ENCODE measurements at places on chromosomes 5 and 9. TPM values are rescaled to one million over a fixed set of nuclear protein-coding genes. Genes with fewer than 3 reads are reported as not detected.

DNA sequence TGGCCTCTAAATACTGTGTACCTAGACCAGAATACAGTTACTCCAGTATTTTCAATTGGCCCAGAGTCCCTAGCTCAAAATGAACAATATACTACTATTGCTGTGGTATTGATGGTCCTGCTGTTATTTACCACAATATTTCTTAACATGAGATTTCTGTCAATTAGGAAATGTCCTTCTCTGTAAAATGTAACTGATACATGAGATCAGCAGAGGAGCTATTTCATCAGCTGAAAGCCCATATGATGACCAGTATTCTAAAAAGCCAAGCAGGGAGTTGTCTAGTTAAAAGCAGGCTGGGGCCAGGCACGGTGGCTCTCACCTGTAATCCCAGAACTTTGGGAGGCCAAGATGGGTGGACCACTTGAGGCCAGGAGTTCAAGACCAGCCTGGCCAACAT is 187.7 kb upstream of the PTGER4 start:
- no peak for DNase-seq

GRCh38 chr9:5820425-5820824 is 12.5 kb downstream of the ERMP1 start:
- DNase-seq: no peak

DNA sequence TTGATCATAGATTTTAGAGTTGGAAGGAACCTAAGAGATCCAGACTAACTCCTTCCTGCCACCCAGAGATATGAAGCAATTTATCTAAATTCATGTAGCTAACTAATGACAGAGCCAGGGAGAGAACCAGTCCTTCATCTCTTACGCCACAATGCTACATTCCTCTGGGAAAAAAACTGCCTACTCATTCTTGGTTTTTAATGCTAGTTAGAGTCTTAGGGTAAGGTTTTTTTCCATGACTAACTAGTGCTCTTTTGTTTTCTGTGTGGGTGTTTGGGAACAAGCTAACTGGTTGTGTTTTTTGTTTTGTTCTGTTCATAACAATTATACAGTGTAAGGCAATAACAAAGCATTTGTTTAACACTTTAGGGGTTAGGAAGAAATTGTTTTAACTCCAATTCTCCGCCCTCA is 52.4 kb downstream of the SLC44A1 start:
- DNase-seq: no peak

DNA sequence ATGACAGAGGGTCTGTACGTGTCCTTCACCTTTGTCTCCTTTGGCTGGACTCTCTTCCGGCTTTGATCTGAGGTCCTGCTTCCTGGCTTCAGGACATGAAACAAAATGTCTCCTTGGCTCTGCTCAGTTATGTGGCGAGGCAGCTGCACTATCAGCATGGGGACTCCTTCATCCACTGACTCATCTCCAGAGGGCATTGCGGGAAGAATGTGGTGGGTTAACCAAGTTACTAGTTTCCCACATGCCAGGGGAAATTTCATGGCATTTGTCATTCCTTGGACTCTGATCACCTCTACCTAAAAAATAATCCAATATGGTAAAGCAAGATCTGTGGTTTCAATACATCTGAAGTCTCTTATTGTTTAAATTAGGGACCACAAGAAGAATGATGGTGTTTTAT is 259.7 kb downstream of the MED10 start:
- DNase-seq: no peak

DNA sequence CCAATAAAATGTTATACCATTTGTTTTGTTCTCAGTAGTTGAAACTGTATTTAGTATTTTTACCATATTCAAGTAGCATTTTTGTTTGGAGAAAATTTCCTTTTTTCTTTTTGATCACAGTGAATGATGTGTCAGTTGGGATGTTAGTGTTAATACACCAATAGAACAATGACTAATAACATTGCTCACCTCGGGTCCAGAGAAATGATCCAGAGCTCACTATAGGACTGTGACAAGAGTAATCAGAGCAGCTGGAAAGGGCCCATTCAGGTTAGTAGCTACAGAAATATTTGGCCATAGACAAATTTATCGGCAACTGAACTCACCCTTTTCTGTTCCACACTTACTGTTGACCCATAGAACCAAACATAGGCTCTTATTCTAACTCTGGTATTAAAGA is 989.2 kb downstream of the TLE4 start:
- no peak for DNase-seq

DNA sequence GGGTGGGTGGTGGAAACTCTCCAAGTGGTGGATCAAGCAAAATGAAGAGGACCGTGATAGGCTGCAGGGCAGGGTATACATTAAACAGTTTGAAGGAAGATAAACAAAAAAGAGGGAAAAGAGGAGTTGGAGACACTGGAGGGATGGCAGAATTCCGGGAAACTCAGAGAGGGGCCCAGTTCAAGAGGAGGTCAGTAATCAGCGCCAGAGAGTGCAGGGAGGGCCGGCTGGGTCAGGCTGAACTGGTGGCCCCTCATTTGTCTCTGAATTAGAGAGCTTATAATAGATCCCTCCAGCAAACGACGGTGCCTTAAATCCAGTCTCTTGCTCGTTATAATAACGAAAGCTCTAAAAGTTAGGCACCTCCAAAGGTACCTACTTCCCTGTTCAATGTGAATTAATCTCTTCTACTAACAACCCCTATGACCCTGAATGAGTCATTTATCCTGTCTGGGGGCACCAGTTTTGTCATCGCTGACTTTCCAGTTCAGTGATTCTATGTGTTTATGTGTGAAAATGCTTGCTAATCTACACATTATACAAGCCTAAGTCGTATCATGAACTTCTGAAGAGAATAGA is 2.4 kb upstream of the ZSWIM6 start:
- DNase-seq: no peak

DNA sequence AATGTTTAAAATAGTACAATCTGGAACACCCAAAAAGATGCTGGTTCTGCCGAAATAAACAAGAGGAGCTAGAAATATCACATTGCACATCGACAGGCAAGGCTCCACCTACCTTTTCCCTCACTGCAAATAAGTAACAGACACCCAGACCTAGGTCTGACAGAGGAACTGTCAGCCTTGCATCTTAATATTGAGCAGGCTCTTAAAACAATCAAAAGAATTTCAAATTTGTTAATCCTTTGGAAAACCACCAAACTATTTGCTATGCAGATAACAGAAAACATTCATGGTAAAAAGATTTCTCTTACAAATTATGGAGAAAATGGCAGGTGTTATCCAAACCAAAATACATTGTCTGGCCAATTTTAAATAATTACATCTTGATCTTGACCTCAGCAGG is 71.3 kb downstream of the FRMD3 start:
- no peak for DNase-seq

- DNase-seq: no peak
Observed at GRCh38 chr5:179243333-179243732, 101.9 kb downstream of the ADAMTS2 start.

GRCh38 chr5:146072595-146072994 is 32.8 kb downstream of the PLAC8L1 start:
- DNase-seq: no peak

- no peak for DNase-seq
Observed at GRCh38 chr9:15187589-15187988, 119.4 kb downstream of the TTC39B start.

DNA sequence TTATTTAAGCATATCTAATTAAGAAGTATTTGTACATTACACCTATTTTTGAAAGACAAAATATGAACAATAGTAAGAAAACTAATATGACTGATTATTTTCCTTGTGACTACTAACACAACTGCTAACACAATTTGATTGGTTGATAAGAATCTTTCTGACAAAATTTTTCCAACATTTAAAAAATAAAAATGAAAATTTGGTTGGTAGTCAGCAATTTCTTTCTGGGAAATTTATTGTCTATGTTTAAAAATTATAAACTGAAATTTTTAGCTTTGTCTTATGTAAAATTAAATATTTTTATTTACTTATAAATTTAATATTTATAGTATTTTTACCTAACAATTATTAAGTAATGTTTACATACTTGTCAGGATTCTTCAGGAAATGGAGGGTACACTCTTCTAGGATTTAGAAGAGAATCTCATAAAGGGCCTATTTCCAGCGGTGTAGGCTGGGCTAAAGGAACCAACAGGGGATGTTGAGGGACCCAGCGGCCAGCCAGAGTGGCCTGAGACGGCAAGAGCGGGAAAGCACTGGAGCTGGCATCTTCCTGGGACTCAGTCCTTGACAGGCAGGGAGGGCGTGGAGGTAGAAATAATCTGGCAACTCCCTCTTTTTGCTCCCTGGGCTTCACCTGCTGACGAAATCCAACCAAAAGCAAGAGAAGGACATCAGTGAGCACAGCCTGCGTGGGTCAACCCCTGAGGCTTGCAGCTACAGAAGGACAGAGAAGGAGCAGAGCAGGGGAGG is 14.7 kb upstream of the FAM120A start:
- no peak for DNase-seq

DNA sequence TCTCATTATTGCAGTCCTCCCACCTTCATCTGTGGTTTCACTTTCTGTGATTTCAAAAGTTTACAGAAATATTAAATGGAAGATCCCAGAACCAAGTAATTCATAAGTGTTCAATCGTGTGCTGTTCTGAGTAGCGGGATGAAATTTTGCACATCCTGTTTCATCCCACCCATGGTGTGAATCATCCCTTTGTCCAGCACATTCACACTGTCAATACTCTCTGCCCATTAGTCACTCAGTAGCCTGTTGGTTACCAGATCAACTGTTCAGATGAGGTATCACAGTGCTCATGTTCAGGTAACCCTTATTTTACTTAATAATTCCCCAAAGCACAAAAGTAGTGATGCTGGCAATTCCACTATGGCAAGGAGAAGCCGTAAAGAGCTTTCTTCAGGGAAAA is 26.8 kb downstream of the FAM81B start:
- no peak for DNase-seq

GRCh38 chr5:94705427-94705826 is 87.0 kb downstream of the SLF1 start:
- no peak for DNase-seq

PIP5KL1 gene
- 2.1 TPM for total RNA-seq

SAXO1 gene
- total RNA-seq: 0.47 TPM

PCA3 gene
- not detected for total RNA-seq

GIN1 gene
- 12.5 TPM for total RNA-seq

NUTM2F gene
- total RNA-seq: not detected

LHX6 gene
- 2.1 TPM for total RNA-seq

RAB3C gene
- 0.35 TPM for total RNA-seq

STX17 gene
- 34.5 TPM for total RNA-seq
